ENCODE measurements at places on chromosomes 7 and 10. TPM values are rescaled to one million over a fixed set of nuclear protein-coding genes. Genes with fewer than 3 reads are reported as not detected.

The CUZD1 gene
- 1.0 TPM for polyA plus RNA-seq

The GBX1 gene
- not detected for polyA plus RNA-seq

The SP4 gene
- 1.5 TPM for polyA plus RNA-seq

The IDI1 gene
- polyA plus RNA-seq: 44.4 TPM

The PSMC2 gene
- 94.9 TPM for polyA plus RNA-seq

The GIMAP1 gene
- polyA plus RNA-seq: 5.7 TPM

- peaks cover 20% of the 10 kb centered on the region for H3K4me1 ChIP-seq
- H3K27me3 ChIP-seq: no peaks in the 10 kb centered on the region
- H3K36me3 ChIP-seq: no peaks in the 10 kb centered on the region
- no peak overlapping the region for H3K27ac ChIP-seq
- no peak overlapping the region for H3K4me3 ChIP-seq
Observed at GRCh38 chr7:15801041-15801440, 114.6 kb upstream of the MEOX2 start.

- peaks cover 7% of the 10 kb centered on the region for H3K4me1 ChIP-seq
- H3K27me3 ChIP-seq: no peaks in the 10 kb centered on the region
- H3K27ac ChIP-seq: no peak overlapping the region
- no peak for DNase-seq
- H3K36me3 ChIP-seq: no peaks in the 10 kb centered on the region
Observed at GRCh38 chr10:11085545-11085944, 67.9 kb downstream of the CELF2 start.

- peaks cover 12% of the 10 kb centered on the region for H3K36me3 ChIP-seq
- no peak for DNase-seq
- H3K4me1 ChIP-seq: no peaks in the 10 kb centered on the region
- H3K27ac ChIP-seq: no peak overlapping the region
- H3K27me3 ChIP-seq: no peaks in the 10 kb centered on the region
Observed at GRCh38 chr7:73544678-73545077, 12.8 kb downstream of the BCL7B start.

GRCh38 chr7:10266976-10267375, 706.7 kb upstream of the PHF14 start:
- no peaks in the 10 kb centered on the region for H3K27me3 ChIP-seq
- H3K36me3 ChIP-seq: no peaks in the 10 kb centered on the region
- DNase-seq: peak; percentile 69
- H3K27ac ChIP-seq: no peak overlapping the region

- H3K4me3 ChIP-seq: no peak overlapping the region
- no peak overlapping the region for H3K27ac ChIP-seq
- no peaks in the 10 kb centered on the region for H3K27me3 ChIP-seq
- H3K4me1 ChIP-seq: peaks cover 40% of the 10 kb centered on the region
- DNase-seq: no peak
Observed at GRCh38 chr10:103841519-103841918, 13.9 kb downstream of the SH3PXD2A start.

DNA sequence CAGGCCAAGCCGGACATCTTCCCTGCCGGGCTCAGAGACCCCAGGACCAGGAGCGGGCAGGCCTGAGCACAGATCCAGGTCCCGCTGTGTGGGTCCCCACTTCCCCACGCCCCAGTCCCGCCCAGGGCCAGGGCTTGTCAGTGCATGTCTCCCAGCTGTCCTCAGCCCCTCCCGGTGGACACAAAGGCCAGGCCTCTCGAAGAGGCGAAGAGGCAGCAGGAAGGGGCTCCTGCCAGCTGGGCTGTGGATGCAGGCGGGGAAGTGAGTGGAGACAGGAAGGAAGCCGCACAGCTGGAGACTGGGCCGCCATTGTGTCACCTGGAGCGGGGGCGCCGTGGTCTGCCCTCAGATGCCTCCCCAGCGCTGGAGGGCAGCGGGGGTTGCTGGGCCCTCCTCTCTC, 4.8 kb downstream of the GRIFIN start:
- no peak overlapping the region for H3K27ac ChIP-seq
- H3K27me3 ChIP-seq: no peaks in the 10 kb centered on the region
- no peak overlapping the region for H3K4me3 ChIP-seq

DNA sequence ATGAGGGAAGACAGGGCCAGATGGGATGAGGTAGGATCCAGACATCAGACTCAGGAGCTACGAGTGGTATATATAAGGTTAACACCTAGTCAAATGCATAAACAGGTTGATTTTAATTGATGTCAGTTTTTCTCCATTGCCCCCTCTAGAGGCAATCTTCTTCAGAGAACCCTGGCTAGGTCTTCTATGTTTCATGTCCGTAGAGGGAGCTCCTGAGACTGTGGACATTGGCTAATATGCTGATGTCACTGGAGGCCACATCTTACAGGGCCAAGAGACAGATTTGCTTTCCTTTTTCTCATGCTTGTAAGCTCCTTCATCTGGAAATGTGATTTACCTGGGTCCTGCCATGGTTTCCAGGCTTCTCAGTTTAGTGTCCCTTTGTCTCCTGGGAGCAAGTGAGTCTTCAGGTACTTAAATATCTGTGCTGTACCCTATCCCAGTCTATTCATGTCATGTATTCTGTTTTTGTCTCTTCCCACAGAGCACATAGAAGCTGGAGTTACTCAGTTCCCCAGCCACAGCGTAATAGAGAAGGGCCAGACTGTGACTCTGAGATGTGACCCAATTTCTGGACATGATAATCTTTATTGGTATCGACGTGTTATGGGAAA, 161.6 kb upstream of the PRSS1 start:
- H3K27me3 ChIP-seq: no peaks in the 10 kb centered on the region
- H3K27ac ChIP-seq: no peak overlapping the region
- DNase-seq: no peak
- H3K4me3 ChIP-seq: no peak overlapping the region

- H3K4me1 ChIP-seq: peaks cover 3% of the 10 kb centered on the region
- H3K27ac ChIP-seq: no peak overlapping the region
- H3K27me3 ChIP-seq: no peaks in the 10 kb centered on the region
- no peak for DNase-seq
- H3K36me3 ChIP-seq: no peaks in the 10 kb centered on the region
Observed at GRCh38 chr10:28942012-28942411, 264.7 kb downstream of the BAMBI start.

DNA sequence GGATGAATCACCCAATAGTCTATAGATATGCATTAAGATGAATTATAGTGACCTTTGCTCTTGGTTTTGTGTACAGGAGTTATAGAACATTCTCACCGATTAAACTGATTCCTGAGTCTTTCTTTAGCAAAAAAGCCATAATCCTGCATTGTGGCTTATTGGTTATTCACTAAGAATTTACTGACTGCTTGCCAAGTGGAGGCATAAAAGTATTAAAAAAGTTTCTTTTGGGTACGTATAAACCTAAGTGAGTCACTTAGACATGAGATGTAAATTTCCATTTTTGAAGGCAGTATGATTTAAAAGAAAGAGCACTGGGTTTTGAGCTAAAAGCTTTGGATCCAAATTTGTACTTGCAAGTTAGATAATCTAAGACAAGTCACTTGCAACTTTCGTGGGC, 100.7 kb downstream of the CDK6 start:
- H3K36me3 ChIP-seq: no peaks in the 10 kb centered on the region
- H3K27ac ChIP-seq: no peak overlapping the region
- H3K4me3 ChIP-seq: no peak overlapping the region
- H3K27me3 ChIP-seq: no peaks in the 10 kb centered on the region
- H3K4me1 ChIP-seq: no peaks in the 10 kb centered on the region

DNA sequence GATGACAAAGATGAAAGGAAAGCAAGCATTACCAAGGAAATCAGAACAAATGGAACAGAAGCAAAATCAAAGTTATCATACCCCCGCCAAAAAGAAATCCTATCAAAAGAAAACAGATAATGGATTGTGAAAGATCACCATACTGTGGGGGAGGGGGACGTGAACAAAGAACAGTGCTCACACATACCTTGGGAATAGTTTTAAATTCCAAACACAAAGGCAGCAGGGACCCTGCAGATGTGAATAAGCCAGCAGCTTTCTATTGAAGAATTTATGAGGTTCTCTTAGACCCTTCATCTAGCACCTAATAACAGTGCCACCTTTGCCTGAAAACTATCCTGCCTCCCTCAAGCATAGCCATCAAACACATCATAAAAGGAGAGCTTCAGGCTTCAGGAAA, 94.0 kb downstream of the AKR1D1 start:
- no peak overlapping the region for H3K4me3 ChIP-seq
- peaks cover 3% of the 10 kb centered on the region for H3K4me1 ChIP-seq
- no peak overlapping the region for H3K27ac ChIP-seq
- no peaks in the 10 kb centered on the region for H3K36me3 ChIP-seq

DNA sequence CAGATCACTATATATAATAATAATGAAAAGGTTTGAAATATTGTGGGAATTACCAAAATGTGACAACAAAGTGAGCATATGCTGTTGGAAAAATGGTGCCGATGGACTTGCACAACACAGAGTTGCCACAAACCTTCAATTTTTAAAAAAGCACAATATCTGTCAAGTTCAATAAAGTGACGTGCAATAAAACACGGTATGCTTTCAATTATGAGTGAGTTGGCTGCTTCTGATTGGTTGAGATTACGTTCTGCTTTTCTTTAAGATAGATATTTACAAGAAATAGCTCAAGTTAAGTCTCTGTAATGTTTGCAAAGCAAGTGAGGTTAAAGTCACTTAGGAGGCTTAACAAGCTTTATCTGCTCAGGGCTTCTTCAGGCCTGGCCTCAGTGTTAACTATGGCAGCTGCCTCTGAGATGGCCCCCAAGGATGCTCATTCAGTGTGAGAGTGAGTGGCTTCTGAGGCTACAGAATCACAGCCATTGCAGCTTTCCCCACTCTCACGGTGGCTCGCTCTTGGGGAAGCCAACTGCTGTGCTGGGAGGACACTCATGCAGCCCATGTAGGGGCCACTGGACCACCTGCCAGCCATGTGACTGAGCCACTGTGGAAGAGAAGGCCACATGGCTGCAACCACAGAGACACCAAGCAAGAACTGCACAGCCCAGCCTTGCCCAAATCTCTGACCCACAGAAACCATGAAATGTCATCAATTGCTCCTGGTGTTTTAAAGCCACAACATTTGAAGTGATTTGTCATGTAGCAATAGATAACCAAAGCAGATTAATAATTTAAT, 78.3 kb upstream of the TMEM72 start:
- H3K27me3 ChIP-seq: no peaks in the 10 kb centered on the region
- H3K36me3 ChIP-seq: no peaks in the 10 kb centered on the region
- no peaks in the 10 kb centered on the region for H3K4me1 ChIP-seq
- H3K27ac ChIP-seq: no peak overlapping the region
- no peak for DNase-seq

- no peaks in the 10 kb centered on the region for H3K4me1 ChIP-seq
- no peak overlapping the region for H3K4me3 ChIP-seq
- no peak for DNase-seq
Observed at GRCh38 chr7:5495581-5496375, 72.1 kb upstream of the TNRC18 start.
